Melanocyte of skin (primary cell): ENCODE measurements at places on chromosomes 11 and 22. TPM values are rescaled to one million over a fixed set of nuclear protein-coding genes. Genes with fewer than 3 reads are reported as not detected.

GRIK4 gene
- under 0.01 TPM in 1 of 2 replicates, not detected in the other for total RNA-seq

CYP2D6 gene
- total RNA-seq, result 0.34 and 0.36 TPM in 2 replicates

SPECC1L gene
- 23.1 and 31.6 TPM in 2 replicates for total RNA-seq

POU2AF2 gene
- not detected in 2 replicates for total RNA-seq

UPK3A gene
- not detected in 2 replicates for total RNA-seq

SLC29A2 gene
- 0.31 and 0.67 TPM in 2 replicates for total RNA-seq

RAB36 gene
- 8.3 and 9.3 TPM in 2 replicates for total RNA-seq

CD3G gene
- not detected in 2 replicates for total RNA-seq

CHST1 gene
- total RNA-seq, result under 0.01 TPM in 1 of 2 replicates, not detected in the other

FOLR2 gene
- not detected in 2 replicates for total RNA-seq

VPREB1 gene
- total RNA-seq, result not detected in 2 replicates

TMEM151A gene
- under 0.01 and 0.15 TPM in 2 replicates for total RNA-seq

DEFB131B gene
- not detected in 2 replicates for total RNA-seq

MS4A7 gene
- total RNA-seq, result under 0.01 and 2.0 TPM in 2 replicates

COMT gene
- total RNA-seq, result 268 and 327 TPM in 2 replicates

SCGB1A1 gene
- not detected in 2 replicates for total RNA-seq

ANO9 gene
- under 0.01 TPM in 1 of 2 replicates, not detected in the other for total RNA-seq

MOGAT2 gene
- total RNA-seq, result not detected in 2 replicates
